ENCODE measurements at places on chromosomes 4 and X.

DNA sequence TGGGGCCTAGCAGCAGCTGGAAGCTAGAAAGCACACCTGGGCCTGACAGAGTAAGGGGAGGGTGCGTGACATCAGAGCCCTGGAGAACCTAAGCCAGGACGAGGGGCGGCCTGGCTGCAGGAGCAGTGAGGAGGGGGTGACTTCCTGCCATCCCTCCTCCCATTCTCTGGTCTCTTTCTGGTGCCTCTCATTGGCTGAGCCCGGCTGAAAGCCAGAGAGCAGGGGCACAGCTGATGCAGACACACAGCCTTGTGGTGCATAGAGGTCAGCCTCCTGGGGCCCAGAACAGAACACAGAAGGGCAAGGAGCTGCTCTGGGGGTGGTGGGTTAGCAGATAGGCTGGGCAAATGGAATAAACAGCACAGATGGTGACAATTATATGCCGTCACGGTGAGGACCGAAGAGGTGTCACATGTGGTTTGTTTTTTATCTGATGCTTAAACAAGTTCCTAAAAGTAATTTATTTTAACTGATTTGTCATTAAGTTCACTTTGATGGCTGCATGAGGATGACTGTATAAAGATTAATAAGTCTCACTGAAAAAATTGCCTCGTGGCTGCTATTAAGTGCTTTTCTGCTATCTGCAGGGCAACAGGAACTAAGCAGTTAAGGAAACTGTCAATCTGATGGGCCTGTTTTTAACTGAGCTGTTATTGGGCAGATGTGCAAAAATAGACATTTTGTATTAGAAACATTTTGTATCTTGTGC is 102.0 kb downstream of the FNIP2 start:
- no peak for DNase-seq

DNA sequence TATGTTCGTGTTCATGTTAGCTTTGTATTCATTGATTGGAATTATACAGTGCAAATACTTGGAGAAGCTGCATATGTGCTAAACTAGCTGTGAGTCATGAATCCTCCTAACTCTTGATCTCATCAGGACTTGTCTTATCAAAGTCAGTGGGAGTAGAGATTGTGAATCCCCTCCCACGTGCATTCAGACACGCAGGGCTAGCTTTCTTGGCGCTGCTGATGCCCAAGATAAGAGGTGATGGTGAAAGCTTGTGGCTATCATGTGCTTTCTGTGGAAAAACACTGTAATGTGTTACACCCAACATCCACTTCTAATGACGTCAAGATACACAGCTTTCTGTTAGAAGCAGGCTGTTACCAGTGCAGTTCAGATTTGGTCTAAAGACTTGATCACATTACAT is 348.7 kb upstream of the HAND2 start:
- DNase-seq: no peak

DNA sequence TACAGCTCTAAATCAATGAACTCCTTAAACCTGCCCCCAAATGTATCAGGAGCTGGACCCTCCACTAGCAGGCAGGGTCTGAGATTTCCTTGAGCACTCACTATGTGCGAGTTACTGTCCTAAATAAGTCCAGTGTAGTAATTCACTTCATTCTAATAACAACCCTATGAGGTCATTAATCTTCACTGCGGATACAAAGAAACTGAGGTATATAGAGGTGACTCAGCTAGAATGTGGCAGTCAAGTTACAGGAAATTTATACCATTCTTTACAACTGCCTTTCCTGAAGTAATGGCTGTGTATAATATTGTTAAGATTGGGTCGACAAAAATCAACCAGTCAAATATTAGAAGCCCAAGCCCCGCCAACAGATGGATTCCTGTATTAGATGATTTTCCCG is 473.9 kb upstream of the FTHL17 start:
- DNase-seq: no peak

GRCh38 chr4:76219299-76220055 is 5.9 kb upstream of the SCARB2 start:
- no peak for DNase-seq

GRCh38 chrX:67648361-67648760 is 104.5 kb downstream of the AR start:
- DNase-seq: no peak

All from activated CD4-positive, alpha-beta T cell treated with anti-CD3 and anti-CD28 coated beads for 4 hours (primary cell).